ENCODE measurements at places on chromosomes 11 and 22. TPM values are rescaled to one million over a fixed set of nuclear protein-coding genes. Genes with fewer than 3 reads are reported as not detected.
A peak's percentile ranks its signal among the peaks of the same experiment; 100 is the strongest.

Gene KRTAP5-2
- not detected for polyA plus RNA-seq

Gene INPP5J
- polyA plus RNA-seq = 1.1 TPM

- DNase-seq = peak; percentile 86
Observed at GRCh38 chr22:34414467-34415440, 494.5 kb upstream of the LARGE1 start.

- peak; percentile 91 for DNase-seq
Observed at GRCh38 chr11:128544471-128545051, 42.8 kb downstream of the ETS1 start.

DNA sequence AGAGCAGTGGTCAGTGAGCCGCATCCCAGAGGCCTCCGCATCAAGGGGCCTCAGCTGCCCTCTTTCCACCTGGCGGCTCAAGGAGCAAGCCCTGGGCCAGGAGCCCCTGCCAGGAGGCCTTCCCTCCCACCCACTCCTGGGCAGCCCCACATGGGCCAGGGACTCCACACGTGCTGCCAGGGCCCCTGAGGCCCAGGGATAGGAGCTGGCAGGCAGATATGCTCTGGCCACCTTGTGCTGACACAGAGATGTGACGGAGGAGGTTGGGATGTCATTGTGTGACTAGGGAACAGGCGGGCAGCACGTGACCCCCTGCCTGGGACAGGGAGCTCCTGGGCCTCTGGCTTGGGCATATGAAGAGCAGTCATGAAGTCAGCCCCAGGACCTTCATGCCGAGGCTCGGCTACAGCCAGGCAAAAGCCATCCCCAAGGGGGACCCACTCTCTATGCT lies 77.9 kb downstream of the PIWIL3 start:
- DNase-seq = no peak

GRCh38 chr11:24124876-24125275 lies 372.0 kb upstream of the LUZP2 start:
- peak; percentile 80 for DNase-seq

GRCh38 chr11:29309992-29310391 lies 706.8 kb downstream of the KCNA4 start:
- no peak for DNase-seq

DNA sequence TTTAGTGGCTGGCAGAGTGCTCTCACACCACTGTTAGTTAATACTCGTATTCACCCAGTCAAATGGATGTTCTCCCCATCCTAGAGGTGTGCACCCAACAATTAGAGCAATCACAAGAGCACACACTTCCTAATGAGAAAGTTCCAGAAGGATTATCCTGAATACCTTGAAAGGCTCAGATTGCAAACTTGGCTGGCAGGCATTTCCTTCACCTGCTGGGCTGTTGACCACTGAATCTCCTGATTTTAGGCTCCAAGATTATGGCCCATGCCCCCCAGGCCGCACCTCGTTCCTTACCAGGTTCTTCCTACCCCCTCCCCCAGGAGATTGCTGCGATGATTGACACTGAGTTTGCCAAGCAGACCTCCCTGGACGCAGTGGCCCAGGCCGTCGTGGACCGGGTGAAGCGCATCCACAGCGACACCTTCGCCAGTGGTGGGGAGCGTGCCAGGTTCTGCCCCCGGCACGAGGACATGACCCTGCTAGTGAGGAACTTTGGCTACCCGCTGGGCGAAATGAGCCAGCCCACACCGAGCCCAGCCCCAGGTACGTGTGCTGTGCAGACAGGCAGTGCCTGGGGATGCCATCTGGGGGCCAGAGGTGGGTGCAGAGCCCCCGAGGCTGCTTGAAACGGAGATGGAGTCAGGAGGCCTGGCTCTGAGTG lies 26.9 kb downstream of the TAB1 start:
- no peak for DNase-seq

DNA sequence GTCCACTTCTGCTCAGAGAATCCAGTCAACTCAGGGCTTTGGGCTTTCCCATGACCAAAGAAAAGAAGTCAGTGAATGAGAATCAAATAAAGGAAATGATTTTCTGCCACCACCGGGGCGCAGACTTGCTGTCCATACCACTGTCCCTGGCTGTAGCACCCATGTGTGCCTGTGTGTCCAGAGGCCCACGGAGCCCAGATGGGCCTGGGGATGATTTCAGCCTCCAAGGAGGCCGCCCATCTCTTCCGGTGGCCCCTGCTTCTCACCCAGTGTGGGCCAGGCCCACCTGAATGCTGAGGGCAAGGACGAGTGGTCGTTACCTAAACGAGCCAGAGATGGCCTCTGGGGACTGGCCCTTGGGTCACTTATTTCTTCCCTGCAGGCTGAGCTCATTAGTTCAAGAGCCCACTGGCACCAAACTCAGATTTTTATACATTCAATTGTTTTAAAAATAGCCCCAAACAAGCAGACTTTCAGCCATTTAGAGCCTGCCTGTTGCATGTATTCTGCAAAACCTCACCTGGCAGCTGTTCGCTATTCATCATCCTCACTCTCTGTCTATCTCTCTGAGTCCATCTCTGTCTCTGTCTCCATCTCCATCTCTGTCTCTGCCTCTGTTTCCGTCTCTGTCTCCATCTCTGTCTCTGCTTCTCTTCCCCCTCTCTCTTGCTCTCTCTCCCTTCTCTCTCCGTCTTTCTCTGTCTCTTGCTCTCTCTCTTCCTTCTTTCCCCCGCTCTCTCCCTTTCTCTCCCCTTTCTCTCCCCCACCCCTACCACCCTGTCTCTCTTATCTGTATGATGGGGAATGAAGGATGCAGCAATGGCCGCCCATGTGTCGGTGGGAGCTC lies 24.2 kb downstream of the KRTAP5-5 start:
- no peak for DNase-seq

- DNase-seq = peak; percentile 58
Observed at GRCh38 chr22:29205594-29206371, at the start of gene EMID1. Gene EMID1 (plus strand): TSS chr22:29205896. CDS start chr22:29206039, 143 bp downstream.

GRCh38 chr11:82714346-82715174 lies 19.1 kb downstream of the FAM181B start:
- DNase-seq = no peak

GRCh38 chr11:84289381-84289906 lies 1003.3 kb upstream of the CCDC90B start:
- no peak for DNase-seq

DNA sequence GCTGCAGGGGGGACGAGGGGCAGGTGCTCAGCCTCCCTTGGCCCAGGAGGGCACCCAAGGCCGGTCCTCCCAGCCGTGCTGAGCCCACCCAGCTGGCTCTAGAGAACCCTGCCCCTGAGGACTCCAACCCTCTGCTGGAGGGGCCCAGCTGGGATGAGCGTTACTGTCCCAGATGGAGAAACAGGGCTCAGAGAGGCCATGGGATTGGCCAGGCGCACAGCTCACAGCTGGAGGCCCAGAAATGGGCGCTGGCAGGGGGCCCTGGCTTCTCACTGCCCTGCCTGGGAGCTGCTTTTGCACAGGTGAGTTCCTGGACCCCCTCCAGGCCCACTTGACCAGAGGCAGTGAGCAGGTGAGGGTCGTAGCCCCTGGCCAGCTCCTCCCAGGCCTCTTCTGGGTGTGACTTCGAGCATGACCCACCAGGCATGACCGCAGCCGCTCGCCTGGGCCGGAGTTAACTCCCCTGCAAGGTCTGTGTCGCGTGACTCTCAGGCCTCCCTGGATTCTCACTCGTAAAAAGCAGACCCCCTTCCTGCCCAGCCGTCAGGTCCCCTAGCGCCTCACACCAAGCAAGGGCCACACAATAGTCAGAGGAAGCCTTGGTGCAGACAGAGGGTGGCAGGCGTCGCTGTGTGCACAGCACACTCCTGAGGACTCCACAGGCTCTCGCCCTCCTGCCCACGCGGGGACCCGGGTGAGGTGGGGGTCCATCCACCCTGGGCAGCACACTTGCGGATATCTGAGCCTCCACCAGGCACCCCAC lies 19.7 kb upstream of the IL17REL start:
- DNase-seq = no peak

Data from muscle of leg (tissue), 16 donors.